ENCODE measurements at places on chromosomes 5 and 9. TPM values are rescaled to one million over a fixed set of nuclear protein-coding genes. Genes with fewer than 3 reads are reported as not detected.

Gene CWC27
- 28.0 TPM for total RNA-seq

GRCh38 chr5:157072508-157072907, 13.6 kb upstream of the HAVCR1 start:
- DNase-seq: no peak

- DNase-seq: no peak
Observed at GRCh38 chr9:135084262-135084661, 3.2 kb upstream of the OLFM1 start.

DNA sequence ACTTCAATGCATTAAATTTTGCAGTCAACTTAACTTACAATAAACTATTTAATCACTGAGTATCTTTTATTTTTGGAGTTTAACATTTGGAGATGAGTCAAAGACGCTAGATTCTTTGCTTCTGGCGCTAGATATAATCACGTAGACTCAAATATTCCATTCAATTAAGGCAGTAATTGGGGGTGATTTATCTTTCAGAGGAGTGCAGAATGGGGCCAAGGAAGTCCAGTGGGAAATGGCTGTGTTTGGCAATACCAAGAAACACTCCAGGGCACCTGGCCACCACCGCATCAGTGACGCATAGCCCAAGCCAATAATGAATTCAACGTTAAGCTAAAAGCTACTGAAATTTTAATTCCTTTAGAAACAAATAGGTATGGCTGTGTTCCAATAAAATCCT, 81.2 kb downstream of the PHAX start:
- DNase-seq: no peak

Gene ORM2
- total RNA-seq: 0.98 TPM

GRCh38 chr9:9846557-9846956, 766.2 kb downstream of the PTPRD start:
- DNase-seq: no peak

- DNase-seq: no peak
Observed at GRCh38 chr9:80485420-80486250, 913.9 kb downstream of the TLE4 start.

DNA sequence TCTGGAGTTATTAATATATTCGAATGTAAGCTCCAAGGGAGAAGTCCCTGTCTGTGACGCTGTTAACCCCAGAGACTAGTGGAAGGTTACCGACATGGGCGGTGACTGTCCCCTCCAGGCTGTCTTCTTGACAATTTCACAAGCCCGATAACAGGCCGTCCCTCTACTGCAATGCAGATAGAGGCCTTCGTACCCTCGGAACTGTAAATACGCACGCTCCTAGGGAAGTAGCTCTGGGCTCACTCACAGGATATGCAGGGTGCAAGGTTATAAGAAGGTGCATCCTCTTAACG, 680 bp upstream of the RFK start:
- peak; percentile 50 for DNase-seq

Gene PCDHGA7
- not detected for total RNA-seq

Gene LCN10
- not detected for total RNA-seq

GRCh38 chr5:132354381-132355139, 14.9 kb upstream of the SLC22A5 start:
- no peak for DNase-seq

Gene SPINK6
- not detected for total RNA-seq

DNA sequence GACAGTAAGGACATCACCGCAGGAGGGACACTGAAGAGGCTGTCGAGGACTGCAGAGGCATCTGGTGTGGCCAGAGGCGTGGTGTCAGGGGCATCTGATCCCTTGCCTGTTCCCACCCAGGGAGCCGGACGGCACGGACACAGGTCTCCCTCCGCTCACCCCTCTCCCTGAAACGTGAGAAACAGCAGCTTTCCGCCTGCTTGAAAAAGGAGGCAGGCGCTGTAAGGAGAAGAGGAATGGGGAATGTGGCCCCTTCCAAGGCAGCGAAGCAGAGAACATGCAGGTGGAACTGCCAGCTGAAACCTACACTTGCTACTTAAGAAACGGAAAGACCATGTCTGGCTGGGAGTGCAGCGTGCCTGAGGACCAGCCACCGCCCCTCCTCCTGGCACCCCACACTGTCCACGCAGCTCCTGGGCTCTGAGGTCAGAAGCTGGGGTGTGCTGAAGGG, 176.2 kb downstream of the GAPVD1 start:
- no peak for DNase-seq

Gene C5orf52
- not detected for total RNA-seq

Gene PTGDS
- total RNA-seq: 4.7 TPM

DNA sequence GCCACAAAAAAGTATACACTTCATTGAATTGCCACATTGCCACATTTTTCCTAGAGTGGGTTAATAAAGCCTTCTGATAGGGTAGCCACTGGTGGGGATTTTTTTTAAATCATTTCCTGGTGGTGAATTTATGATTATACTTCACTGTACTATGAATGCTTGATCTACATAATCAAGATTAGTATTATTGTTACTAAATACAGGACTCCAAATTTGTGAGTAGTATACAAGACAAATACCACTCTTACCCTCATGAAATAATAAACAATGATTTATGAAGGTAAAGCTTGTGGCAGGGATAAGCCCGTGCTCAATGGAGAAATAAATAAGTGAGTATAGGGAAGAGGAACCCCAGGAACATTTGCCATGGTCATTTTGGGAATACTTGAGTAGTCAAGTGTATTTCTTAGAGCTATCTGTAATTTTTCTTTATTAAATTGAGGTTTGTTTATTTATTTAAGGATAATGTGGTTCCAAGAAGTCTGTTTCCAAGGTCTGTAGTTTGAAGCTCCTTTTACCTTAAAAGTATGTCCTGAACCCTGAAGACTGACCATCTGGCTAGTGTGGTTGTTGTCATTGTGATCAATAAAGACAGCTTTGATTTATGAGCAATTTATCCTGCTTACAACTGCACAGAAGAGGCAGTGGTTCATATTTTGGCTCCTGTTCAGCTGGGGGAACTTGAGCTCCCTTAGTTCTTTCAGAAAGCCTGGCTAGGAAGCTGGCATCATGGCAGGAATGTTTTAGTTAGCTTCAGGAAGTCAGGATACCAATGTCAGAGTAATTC, 118.6 kb downstream of the ZSWIM6 start:
- no peak for DNase-seq

Gene ZFP2
- not detected for total RNA-seq

GRCh38 chr5:1511651-1512540, 11.9 kb downstream of the LPCAT1 start:
- DNase-seq: no peak

Gene LIX1
- not detected for total RNA-seq

Gene SLC34A3
- total RNA-seq: not detected

- DNase-seq: no peak
Observed at GRCh38 chr5:110072651-110073050, 382.9 kb downstream of the MAN2A1 start.

- DNase-seq: no peak
Observed at GRCh38 chr5:95895771-95896170, 65.9 kb downstream of the ELL2 start.

DNA sequence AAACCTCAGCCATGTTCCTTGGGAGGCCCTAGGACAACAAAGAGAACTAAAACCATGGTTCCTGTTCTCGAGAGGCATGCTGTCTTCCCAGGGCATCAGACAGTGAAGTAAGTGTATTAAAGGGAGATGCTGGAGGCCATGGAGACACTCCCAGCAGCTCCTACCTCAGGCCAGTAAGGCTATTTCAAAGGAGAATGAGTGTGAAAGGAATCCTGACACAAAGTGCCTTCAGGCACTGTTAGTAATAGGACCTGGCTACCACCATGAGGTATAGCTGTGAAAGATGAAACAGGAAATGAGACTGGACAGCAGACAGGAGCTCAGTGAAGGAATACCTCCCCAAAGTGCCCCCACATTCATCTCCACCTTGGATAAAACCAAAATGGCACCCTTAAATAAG, 71.0 kb downstream of the FANCC start:
- no peak for DNase-seq

DNA sequence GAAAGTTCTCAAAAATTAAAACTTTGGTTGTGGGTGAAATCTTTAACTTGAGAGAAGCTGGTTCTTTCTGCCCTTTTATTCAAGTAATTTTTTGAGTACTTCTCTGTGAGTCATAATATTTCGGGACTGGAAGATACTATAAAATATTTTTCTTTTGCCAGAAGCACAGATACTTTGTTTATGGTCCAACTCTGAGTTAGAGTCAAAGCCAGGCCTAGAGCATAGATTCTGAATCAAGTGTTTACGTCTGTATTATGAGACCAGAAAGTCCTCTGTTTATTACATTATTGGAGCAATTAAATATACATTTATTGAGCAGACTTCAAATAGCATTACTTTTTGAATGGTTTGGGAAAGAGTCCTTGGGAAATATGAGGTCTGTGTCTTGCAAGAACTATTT, 187.9 kb downstream of the FER start:
- DNase-seq: no peak

GRCh38 chr5:56814361-56814962, 887 bp upstream of the MAP3K1 start:
- peak; percentile 31 for DNase-seq

DNA sequence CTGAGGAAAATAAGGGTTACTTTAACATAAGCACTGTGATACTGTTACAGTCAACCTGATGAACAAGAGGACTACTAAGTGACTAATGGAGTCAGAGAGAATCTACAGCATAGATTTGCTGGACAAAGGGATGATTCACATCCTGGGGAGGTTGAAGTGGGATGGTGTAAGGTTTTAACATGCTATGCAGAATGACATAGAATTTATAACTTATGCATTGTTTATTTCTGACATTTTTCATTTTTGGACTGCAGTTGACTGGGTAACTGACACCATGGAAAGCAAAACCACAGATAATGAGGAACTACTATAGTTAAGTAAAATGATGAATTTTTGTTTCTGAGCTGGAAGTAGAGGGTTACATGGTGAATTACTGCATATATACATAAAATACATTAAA, 389.2 kb downstream of the MAT2B start:
- DNase-seq: no peak

DNA sequence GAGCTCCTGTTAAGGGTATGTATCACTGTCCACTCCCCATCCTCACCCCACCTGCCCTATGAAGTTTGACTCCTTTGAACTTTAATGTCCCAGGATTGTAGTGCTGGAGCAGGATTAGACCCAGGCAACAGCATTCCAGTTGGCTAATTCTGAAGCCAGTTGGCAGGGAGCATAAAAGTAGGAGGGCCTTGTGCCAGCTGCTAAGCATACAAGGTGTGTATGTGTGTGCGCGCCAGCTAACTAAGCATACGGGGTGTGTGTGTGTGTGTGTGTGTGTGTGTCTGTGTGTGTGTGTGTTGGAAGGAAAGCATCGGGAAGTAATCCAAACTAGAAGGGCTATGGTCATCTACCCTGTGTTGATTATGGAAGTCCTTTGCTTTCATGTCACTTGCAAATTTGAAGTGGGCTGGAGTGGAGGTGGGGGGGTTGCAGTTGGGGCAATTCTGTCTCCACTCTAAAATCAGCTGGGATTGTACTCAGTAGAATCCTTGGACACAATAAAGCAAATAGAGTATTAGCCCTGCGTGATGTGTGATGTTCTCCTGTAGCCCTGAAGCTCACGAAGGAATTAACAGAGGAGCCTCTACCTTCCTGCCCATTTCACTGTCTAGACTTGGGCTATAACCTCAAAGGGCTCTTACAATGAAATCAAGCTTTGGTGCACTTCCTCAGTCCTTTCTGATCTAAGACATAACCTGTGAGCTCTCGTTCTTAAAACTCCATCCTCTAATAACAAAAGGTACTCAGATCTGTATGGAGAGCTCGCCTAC, 26.9 kb downstream of the HMGCR start:
- DNase-seq: peak; percentile 4

- DNase-seq: peak; percentile 55
Observed at GRCh38 chr9:100602342-100602801, 24.5 kb downstream of the CAVIN4 start.

Gene LTC4S
- 0.75 TPM for total RNA-seq

GRCh38 chr9:108423433-108423832, 432.4 kb downstream of the ACTL7B start:
- DNase-seq: no peak

Gene PCDHGA2
- total RNA-seq: 0.27 TPM

GRCh38 chr5:149808264-149808982, 78.3 kb downstream of the PPARGC1B start:
- no peak for DNase-seq

DNA sequence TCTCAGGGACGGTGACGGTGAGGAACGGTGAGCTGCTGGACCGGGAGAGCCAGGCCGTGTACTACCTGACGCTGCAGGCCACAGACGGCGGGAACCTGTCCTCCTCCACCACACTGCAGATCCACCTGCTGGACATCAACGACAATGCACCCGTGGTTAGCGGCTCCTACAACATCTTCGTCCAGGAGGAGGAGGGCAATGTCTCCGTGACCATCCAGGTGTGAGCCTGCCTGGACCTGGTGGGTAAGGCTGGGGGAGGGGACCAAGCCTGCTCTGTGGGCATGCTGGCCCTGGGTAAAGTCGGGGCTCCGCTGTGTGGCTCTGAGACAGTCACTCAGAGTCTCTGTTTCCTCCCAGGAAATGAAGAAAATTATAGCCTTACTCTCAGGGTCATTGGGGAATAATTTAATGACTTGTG, 29.3 kb downstream of the CDHR2 start:
- peak; percentile 84 for DNase-seq

Gene SPINK4
- total RNA-seq: not detected

DNA sequence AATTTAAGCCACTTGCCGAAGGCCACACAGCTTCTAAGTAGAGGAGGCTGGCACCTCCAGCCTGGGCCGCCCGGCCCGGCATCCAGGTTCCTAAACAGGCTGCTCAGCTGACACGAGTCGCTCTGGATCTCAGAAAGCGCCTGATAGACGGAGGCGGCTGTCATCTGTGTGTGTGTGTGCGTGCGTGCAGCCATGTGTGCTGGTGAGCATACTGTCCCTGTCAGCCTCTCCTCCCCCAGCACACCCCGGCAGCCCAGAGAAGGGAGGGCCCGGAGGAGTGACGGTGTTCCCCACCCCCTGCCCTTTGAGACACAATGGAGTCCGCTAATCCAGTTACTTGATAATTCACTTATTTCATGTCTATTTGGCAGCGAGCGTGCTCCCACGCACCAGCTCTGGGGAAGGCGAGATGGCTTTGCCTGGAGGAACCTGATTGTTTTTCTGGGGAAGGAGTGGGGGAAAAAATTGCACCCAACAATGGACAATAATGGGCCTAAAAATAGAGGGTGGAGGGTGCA, 20.0 kb downstream of the NTNG2 start:
- DNase-seq: no peak

- DNase-seq: no peak
Observed at GRCh38 chr5:176365351-176366231, at the start of gene ARL10. ARL10 (plus strand) TSS chr5:176365487; CDS start chr5:176365564, 77 bp downstream.

DNA sequence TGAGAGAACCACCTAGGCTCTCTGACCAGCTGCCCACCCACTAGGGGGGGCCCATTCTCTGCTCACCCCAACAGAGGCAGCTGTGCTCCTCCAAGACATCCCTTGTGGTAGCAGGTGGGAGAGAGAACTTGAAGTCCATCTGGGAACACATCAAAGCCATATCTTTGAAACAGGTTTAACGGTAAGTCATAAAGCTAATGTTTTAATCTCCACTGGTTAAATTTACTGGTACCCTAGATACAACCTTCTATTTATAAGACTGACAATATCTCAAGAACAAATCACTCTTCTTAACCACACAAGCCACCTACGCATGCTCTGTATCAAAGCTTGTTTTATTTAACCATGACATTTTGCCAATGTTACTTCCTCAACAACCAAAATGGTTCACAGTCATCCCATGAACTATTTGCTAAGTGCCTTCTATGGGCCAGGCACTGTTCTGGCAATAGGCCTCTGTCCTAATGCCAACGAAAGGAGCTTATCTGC, 20.4 kb downstream of the AUH start:
- DNase-seq: no peak
